Panc1 (cell line): ENCODE measurements at places on chromosomes 3 and 15. TPM values are rescaled to one million over a fixed set of nuclear protein-coding genes. Genes with fewer than 3 reads are reported as not detected.

DNA sequence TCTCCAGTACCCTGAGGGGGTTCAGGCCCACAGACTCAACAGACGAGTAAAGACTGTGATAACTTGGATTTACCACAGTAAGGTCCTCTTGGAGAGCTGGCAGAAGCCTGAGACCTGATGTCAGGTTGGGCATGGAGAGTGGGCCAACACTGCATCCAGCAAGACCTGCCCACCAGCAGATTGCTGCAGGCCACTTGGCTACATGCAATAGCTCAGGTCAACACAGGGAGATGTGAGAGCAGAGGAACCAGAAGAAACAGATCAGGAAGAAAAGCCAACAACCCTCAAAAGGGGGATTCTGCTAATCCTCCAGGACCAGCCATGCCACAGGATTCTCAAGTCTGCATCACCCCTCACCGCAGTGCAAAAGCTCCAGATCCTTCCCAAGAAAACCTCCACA lies 1.7 kb upstream of the IP6K1 start:
- DNase-seq, result no peak

GRCh38 chr15:29925227-29926082 lies 103.2 kb upstream of the TJP1 start:
- DNase-seq, result no peak

DNA sequence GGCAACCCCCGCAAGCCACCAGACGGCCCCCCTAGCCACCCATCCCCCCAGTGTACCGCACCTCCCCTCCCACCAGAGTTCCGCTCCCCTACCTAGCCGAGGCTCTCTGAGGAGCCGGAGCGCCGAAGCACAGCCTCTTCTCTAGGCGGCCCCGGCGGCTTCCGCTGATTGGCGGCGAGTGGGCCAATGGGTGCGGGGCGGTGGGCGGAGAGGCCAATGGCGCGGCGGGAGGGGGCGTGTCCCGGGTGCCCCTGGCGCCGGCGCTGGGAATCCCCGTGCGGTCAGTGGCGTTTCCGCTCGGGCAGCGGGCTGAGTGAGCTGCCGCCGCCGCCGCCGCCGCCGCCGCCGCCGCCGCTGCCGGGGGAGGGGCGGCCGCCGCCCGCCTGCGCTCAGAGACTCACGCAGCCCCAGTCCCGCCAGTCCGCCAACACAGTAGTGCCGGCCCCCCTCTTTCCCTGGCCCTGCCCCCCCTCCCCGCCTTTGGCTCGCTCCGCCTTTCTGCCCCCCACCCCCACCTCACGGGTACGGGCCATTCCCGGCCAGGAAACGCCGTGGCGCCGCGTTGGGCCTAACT lies at the start of gene SETD5:
Gene SETD5 (plus strand): TSS at position 284 of the 574 bp plus-strand sequence. CDS start 31,324 bp downstream, outside the sequence.
- DNase-seq, result no peak

GRCh38 chr15:70121624-70122302 lies 24.0 kb upstream of the TLE3 start:
- DNase-seq, result no peak

- no peak for DNase-seq
Observed at GRCh38 chr15:85141726-85142125, 160.1 kb downstream of the PDE8A start.

GRCh38 chr3:192655628-192656027 lies 71.7 kb downstream of the FGF12 start:
- DNase-seq, result no peak

DNA sequence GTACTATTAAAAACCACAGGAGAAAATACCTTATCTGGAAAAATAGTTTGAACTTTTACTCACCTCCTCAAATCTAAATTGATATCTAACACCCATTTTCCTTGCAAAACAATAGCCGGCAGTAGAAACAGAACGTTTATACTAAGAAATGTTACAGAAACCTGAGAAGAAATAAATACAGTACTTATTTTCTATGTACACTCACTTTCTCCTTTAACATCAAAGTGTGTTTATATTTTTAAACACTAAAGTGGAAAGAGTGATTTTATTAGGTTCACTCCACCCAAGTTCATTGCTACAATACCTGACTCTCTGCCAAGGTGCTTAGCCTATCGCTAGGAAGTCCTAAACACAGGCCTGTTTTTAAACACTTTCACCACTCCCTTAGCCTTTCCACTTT lies 87.8 kb upstream of the TJP1 start:
- DNase-seq, result no peak

GRCh38 chr15:57343048-57343447 lies 33.3 kb upstream of the CGNL1 start:
- DNase-seq, result no peak

GRCh38 chr3:132164469-132165092 lies 129.8 kb upstream of the CPNE4 start:
- no peak for DNase-seq

GRCh38 chr3:30658328-30659052 lies 52.1 kb downstream of the TGFBR2 start:
- peak; percentile 36 for DNase-seq

DNA sequence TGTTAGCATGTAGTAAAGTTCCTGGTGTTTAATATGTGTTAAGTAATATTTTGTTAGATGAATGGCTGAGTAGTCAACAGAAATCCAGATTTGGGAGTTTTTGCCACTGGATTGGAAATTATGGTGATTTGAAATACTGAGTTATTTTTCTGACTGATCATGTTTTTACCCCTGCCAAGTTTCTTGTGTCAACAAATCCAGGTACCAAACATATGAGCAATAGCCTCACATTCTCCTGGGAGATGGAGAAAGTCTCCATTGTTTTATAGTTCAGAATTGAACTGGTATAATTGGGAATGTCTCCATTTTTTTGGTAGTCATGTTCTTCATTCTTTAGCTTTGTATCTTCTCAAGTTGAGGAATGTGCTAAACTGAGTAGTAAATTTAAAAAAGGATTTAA lies 767.2 kb upstream of the LMCD1 start:
- DNase-seq, result no peak

DNA sequence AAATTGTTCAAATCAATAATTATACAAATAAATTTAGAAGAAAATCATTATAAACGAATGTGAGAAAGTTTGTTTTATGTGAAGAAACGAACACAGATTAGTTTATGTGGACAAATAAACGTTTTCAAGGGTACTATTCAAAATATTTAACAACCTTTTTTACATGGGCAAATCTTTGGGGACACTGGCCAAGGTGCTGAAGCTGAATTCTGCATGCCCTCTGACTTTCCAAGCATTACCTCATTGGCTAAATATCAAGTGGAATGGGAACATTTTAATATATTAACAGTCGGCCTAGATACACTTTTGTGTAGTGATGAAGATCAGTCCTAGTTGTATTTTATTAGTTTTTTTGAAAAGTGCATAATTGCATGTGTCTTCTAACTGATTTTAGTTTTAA lies 636.4 kb upstream of the DPPA4 start:
- no peak for DNase-seq

GRCh38 chr15:49628379-49628778 lies 7.5 kb downstream of the DTWD1 start:
- no peak for DNase-seq

DNA sequence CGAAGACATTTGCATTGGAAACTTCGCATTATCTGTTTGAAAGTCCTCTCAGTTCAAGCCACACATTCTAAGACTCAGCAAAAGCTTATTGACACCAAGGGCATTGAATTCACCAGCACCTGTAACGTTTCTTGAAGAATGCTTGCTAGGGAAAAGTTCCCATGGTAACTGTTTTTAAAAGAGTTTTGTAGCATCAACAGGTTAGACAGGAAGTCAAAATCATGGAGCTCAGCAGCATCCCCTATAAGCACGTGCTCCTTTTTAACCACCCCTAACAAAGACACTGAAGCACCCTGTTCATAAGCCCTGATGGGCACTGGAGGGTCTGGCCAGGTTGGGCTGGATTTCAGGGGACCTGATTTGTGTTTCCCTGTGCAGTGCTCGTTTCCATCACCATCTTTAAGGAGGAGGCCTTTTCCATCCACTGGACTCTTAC lies 229.7 kb upstream of the BHLHE40 start:
- no peak for DNase-seq

- no peak for DNase-seq
Observed at GRCh38 chr15:101314336-101315125, 19.5 kb upstream of the SNRPA1 start.

GRCh38 chr15:87816016-87816415 lies 440.5 kb downstream of the NTRK3 start:
- DNase-seq, result no peak

Gene VWA5B2
- 0.28 TPM for total RNA-seq

Gene TLE3
- 132 TPM for total RNA-seq

Gene LSAMP
- 3.1 TPM for total RNA-seq

Gene EIF5A2
- total RNA-seq, result 72.0 TPM

Gene OR4M2
- total RNA-seq, result not detected

Gene DNAH12
- 0.21 TPM for total RNA-seq

Gene CSTA
- total RNA-seq, result not detected

Gene PATL2
- 0.49 TPM for total RNA-seq

Gene ISG20
- total RNA-seq, result 14.9 TPM

Gene CHST13
- total RNA-seq, result 0.64 TPM

Gene IGSF10
- 0.10 TPM for total RNA-seq

Gene GOLGA8S
- 0.15 TPM for total RNA-seq
